ENCODE measurements at places on chromosomes 3 and 15.
A peak's percentile ranks its signal among the peaks of the same experiment; 100 is the strongest.

DNA sequence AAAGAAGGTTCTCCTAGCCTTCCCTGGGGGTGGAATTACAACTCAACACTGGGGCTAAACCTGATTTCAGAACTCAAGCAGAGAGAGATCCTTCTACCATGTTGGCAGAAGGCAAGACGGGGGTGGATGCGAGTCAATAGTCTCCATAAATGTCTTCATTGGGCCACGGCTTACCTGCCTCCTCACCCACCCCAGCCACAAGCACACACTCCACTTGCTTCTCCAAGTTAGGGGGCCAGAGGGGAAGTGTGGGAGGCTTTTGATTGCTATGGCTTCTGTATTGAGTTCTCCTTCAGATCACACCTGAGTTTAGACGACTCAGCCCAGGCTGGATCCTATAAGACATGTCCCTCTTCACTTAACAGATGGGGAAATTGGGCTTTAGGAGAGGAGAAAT, 178.9 kb downstream of the UACA start:
- DNase-seq = no peak

DNA sequence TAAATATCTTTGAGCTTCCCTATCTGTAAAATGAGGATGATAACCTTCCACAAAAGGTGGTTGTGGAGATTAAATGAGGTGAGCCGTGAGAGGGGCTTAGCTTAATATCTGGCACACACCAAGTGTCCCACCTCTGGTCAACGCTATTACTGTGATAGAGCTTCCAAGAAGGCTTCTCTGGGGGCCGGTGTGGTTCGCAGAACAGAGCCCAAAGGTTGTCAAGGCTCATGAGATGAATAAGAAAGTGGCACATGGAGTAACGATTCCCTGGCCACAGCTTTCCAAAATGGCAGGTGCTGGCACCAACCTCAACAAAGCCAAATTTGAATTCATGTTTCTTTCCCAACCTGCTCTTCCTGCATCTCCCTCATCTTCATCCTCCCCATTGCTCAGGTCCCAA, 10.4 kb downstream of the KY start:
- DNase-seq = no peak

GRCh38 chr15:71325481-71325880, 210.2 kb downstream of the THSD4 start:
- DNase-seq = no peak

- peak; percentile 25 for DNase-seq
Measured at GRCh38 chr15:38702178-38702912, 137.7 kb upstream of the RASGRP1 start.

- no peak for DNase-seq
Measured at GRCh38 chr15:75776065-75776423, 63.4 kb upstream of the CSPG4 start.

DNA sequence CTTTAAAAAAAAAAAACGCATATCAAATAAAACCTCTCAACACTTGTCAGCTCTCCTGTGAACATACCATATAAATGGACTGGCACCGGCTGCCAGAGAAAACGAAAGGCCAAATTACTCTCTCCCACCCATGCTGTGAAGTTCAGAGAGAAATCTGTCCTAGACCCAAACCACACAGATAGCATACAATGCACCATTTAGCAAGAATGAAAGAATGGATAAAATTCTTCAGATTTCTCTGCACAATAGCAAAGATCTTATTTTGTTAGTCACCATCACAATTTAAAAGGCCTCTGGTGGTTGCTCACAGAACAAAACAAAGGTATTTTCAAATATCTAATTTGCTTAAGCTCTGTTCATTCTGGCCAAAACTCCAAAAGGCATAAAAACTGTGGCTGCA, 93.9 kb upstream of the BHLHE40 start:
- DNase-seq = no peak

DNA sequence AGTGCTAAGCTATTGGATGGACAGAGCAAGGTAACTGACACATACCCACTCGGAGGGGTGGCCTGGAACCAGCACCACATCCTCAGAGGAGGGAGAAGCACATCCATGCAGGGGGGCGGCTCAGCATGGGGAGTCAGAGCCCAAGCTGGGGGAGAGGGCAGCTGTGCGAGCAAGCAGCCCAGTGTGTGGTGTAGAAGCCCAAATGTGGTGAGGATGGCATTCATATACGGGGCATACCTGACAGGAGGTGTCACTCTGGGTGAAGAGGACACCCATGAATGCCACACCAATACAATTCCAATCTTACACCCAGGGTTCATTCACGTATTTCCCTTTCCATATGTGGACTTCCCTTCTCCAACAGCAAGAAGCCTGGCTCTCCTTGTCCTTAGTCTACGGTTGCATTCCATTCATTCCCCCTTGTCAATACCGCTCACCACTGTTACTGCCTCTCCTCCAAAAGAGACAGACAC, 58.7 kb upstream of the ACAN start:
- DNase-seq = no peak

DNA sequence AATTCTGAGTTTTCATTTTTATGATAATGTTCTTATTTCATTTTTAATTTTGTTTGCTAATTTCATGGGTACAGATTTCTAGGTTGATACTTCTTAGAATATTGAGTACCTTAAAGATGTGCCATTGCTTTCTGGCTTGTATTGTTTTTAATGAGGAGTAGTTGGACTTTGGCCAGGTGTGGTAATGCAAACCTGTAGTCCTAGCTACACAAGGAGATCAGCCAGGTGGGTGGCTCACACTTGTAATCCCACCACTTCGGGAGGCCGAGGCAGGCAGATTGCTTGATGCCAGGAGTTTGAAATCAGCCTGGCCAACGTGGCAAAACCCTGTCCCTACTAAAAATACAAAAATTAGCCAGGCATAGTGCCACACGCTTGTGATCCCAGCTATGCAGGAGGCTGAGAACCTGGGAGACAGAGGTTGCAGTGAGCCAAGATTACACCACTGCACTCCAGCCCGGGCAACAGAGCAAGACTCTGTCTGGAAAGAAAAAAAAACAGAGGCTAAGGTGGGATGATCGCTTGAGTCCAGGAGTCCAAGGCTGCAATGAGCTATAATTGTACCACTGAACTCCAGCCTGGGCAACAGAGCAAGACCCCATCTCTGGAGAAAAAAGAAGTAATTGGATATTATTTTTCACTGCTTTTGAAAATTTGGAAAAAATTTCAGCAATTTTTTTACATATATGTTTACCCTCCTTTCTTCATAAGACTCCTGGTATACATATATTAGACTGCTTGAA, 198.0 kb downstream of the ALCAM start:
- no peak for DNase-seq

DNA sequence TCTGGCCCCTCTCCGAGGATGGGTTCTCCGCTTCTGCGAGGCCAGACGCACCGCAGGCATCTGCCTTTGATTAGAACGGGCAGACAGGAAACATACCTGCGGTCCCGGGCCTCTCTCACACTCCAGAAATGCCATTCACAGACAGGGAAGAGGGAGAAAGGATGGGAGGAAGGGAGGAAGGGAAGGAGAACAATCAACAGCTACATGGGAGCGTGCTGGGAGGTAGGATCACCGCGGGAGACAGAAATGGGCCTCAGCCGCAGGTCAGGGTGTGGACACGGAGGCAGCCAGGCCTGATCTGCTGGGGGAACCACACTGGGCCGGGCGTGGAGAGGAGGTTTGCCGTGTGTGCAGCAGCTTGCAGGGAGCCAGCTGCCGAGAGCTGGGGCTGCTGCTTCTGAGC, 90.7 kb upstream of the RGMA start:
- no peak for DNase-seq

DNA sequence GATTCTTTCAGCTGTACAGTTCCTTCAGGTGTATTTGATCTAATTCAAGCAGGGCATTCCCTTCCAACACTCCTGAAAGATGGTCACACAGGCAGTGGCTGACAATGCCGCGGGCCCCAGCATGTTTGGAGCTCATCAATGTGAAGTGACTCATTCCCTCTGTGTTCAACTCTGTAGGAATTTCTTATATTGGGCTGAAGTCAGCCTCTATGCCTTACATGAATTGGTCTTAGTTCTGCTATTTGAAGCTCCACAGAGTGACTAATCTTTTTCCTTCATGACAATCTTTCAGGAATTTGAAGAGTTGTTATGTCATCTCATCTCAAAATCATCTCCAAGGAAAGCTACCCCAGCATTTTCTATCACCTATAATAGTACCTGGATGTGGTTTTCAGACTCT, 142.5 kb upstream of the C2CD4B start:
- DNase-seq = no peak

DNA sequence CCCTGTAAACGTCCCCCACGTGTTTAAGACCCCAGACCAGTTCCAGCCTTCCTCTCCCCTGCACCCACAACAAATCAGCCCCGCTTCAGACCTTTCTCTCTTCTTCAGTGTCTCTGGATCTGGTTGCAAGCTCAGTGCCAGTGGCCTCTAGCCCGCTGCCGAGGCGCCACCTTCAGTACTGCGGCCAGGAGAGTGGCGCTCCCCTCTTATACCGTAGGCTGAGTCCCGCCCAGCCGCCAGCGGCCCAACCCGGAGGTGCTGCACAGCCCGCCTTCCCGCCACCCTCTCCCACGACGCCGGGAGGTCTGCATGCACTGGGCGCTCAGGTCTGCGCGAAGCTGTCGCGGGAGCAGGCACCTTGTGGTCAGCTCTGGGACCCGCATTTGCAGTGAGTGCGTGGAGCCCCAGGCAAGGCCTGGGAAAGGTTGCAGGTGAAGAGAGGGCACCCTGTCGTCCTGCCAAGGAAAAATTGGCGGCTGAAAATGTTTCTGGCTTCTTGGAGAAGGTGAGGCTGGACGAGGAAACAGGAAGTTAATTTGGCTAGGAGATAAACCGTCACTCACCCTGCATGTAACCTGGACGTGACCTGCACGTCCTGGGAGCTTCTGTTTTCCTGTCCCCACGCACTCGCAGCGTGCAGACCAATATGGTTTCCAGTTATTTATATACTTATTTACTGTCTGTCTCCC, at the start of gene C2CD4B:
TSS of gene C2CD4B (minus strand) at position 182 of the 689 bp plus-strand sequence. CDS start 301 bp downstream, outside the sequence.
- no peak for DNase-seq

GRCh38 chr3:31466866-31467265, 65.9 kb upstream of the STT3B start:
- DNase-seq = no peak

DNA sequence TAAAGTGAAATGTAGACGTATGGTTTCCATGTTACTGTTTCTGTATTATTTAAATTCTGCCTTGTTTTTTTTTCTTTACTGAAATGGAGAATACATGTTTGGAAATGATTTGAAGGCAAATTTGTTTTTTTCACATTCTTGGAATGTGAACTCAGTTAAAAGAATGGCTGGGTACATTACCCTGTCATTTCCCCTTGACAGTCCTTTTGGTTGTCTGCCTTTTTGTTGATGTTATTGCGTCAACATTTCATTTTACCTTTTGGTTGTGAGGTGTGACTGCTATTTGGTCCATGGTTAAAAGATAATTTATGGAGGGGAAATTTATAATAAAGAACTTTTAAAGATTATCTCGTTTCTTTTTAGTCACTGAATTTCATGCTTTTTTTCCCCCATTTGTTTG, 3.2 kb upstream of the GPR171 start:
- DNase-seq = no peak

DNA sequence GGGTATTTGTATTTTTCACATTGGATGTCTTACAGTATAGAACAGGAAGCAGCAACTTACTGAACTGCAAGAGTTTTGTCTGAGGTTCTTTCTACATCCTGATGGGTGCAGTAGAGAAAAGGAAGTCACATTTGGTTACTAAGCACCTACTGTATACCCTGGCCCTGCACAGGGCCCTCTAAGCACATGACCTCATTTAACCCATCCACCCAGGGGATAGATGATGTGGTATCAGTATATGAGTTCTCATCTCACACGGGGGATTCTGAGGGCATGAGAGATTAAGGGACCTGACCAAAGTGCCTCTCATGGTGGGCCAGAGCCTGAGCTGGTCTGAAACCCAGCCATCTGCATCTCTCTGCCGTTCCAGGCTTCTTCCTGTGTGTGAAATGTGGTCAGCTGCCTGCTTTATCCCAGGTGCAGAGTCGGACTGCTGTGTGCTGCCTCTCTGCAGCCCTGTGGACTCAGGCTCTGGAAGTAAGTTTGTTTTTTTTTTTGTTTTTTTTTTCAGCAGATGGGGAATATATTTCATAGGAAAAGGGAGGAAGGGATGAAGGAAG, 17.9 kb downstream of the SLC6A11 start:
- no peak for DNase-seq

- DNase-seq = no peak
Measured at GRCh38 chr3:30496066-30496966, 110.1 kb upstream of the TGFBR2 start.

GRCh38 chr3:154184582-154184981, 63.4 kb downstream of the ARHGEF26 start:
- DNase-seq = no peak

DNA sequence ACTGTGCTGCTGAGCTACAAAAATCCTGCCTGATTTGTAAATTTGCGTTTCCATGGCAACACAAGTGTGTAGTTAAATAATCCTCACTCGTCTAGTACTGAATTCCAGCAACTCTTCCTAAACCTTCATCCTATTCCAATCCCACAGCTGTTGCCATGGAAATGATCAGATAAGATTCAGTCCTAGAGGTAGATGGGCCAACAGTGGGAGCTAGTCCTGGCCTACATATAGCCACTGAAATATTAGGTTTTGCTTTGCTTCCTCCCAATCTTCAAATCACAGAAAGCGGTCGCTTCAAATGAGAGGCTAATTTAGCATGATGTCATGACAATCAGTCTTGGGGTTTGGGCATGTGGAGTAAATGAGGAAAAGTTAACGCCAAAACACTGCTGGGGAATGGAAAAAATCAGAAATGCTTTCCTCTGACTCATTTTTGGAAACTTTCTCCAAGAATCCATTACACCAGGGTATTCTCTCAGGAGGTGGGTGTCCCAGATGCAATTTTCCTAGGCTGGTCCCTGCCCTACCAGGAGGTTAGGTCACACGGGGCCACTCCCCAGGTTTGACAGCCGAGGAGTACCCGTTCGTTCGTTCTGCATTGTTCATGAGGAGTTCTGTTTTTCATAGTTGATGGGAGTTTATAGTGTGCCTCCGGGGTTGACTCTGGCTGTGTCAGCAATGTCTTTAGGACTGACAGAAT, 159.2 kb upstream of the SLCO3A1 start:
- DNase-seq = no peak

DNA sequence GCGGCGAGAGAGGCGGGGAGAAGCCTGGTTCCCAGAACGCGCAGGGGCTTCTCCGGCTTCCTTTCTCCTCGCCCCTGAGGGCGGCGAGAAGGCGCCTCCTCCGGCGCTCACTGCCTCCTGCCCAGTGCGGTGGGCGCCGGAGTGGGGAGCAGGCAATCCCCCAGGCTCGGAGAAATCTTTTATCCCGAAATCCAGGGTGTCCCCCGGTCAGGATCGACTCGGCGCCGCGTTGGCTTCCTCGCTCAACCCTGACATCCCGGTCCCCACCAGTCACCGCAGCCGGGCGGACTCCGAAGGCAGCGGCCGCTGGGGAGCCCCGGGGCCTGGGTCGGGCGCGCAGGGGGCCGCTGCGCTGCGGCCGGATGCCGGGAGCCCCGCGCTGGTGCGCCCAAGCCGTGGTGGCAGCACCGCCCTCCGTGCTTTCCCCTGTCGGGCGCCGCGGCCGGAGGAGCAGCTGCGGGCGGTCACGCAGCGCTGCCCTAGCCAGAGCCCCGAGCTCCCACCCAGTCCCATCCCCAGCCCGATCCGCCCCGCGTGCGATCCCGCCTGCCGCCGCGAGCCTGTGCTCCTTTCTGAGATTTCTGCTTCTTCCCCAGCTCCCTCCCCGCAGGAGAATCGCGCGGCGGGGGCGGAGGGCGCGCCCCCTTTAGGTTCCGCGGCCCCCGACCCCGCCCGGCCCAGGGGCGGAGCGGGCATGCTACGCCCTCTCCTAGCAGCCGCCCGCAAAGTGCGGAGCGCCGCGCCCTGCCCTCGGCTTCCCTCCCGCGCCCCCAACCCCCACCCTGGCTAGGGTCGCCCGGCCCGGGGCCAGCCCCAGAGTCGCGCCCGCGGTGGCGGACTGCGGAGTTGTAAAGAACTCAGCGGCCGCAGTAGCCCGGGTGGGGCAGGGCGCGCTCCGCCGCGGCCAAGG, 683 bp upstream of the CACNA2D3 start:
- no peak for DNase-seq

Data from NCI-H774 (cell line).